Inflammatory macrophage treated with lipopolysaccharide for 1 hour (primary cell): ENCODE measurements at places on chromosomes 1 and 21.

GRCh38 chr1:68121536-68121935 is 71.1 kb upstream of the DIRAS3 start:
- DNase-seq, result no peak

GRCh38 chr1:180930687-180931086 is 18.0 kb downstream of the KIAA1614 start:
- DNase-seq, result no peak

GRCh38 chr1:106954661-106955229 is 101.7 kb upstream of the PRMT6 start:
- no peak for DNase-seq

GRCh38 chr1:152679459-152679858 is 4.4 kb downstream of the LCE2C start:
- no peak for DNase-seq

DNA sequence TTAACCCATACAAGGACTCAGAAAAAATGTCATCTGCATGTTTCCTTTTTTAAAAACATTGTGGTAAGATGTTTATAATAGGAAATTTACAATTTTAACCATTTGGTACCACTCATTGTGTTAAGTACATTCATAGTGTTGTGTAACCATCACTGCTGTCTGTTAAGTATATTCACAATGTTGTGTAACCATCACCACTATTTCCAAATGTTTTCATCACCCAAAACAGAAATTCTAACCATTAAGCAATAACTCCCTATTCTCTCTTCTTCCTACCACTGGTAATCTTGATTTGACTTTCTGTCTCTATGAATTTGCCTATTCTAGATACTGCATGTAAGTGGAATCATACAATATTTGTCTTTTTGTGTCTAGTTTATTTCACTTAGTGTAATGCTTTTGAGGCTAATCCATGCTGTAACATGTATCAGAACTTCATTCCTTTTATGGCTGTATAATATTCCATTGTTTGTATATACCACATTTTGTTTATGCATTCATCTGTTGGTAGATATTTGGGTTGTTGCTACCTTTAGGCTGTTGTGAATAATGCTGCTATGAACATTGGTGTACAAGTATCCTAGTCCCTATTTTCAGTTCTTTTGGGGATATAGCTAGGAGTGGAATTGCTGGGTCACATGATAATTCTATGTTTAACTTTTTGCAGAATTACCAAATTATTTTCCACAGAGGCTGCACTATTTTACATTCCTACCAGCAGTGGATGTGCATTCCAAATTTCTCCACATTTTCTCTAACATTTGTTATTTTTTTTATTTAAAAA is 14.1 kb downstream of the HIPK1 start:
- DNase-seq, result peak; percentile 92
